ENCODE measurements at places on chromosomes 1 and 21.

GRCh38 chr1:161781995-161782394, 15.9 kb downstream of the ATF6 start:
- DNase-seq, result no peak

DNA sequence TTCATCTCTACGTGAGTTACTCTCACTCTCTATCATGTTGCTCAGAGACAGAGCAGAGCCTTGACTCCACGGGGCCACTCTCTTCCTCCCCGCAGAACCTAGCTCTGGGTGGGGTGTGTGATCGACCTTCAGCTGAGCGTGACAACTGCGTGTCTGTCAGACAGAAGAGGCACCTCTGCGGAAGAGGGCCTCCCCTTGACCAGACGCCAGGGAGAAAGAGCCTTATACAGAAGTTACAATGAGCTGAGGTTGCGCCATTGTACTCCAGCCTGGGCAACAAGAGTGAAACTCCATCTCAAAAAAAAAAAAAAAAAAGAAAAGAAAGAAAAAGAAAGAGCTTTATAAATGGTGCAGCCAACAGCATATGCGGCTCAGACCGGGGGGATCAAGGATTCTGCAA, 22.9 kb downstream of the SYT2 start:
- no peak for DNase-seq

- no peak for DNase-seq
Observed at GRCh38 chr1:245373131-245373530, 218.3 kb downstream of the KIF26B start.

DNA sequence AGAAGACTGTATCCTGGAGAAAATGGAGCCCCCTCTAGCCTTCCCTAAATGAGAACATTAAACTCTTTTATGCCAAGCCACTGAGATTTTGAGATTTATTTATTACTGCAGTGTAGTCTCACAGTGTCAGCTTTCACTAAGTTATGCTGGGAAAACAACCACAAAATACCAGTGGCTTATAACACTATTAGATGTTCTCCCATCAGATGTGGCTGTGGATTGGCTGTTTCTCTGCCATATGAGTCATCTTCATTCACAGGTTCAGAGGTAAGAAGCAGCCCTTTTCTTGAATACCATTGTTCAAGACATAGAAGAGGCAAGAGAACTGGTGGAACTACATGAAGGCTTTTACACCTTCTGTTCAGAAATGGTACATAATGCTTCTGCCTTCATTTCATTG, 32.1 kb upstream of the ST6GALNAC5 start:
- no peak for DNase-seq

- no peak for DNase-seq
Observed at GRCh38 chr21:44711327-44712202, at the start of gene TSPEAR. TSPEAR (minus strand) TSS chr21:44711572; CDS start chr21:44711514, 58 bp downstream.

- DNase-seq, result no peak
Observed at GRCh38 chr1:170711682-170712081, 47.8 kb downstream of the PRRX1 start.

DNA sequence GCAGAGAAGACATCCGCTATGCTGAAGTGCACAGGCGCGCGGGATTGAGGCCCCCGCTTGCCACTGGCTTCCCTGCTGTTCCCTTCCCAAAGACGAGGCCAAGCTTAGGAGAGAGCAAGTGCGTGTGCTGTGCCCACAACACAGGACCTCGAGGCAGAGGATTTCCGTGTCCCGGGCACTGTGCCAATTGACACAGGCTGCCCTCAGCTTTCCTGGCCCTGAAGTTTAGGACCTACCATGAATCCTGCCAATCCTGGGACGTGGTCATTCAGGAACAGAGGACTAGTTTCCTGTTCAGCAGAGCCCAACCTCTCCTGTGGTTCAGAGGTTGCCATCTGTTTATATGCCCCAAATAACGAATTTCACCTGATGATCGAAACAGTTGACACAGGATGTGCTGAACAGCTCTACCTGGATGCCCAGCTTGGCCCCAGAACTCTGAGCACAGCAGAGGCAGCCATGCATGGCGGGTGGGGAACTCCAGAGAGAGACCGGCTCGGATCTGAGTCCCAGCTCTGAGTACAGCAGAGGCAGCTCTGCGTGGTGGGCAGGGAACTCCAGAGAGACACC, 22.0 kb downstream of the SLC37A1 start:
- no peak for DNase-seq

DNA sequence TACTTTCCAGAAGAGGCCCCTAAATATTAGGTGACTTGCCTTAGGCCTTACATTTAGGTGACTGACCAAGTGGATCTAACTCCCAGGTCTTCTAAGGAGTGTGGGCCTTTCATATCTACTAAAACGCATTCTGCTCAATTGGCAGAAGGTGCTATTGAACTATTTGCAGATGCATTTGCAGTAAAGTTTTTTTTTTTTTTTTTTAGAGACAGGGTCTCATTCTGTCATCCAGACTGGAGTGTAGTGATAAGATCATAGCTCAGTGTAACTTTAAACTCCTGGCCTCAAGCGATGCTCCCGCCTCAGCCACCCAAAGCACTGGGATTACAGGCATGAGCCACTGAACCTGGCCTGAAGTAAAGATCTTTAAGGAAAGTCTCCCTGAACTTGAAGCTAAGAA, 13.0 kb upstream of the ACBD6 start:
- no peak for DNase-seq

DNA sequence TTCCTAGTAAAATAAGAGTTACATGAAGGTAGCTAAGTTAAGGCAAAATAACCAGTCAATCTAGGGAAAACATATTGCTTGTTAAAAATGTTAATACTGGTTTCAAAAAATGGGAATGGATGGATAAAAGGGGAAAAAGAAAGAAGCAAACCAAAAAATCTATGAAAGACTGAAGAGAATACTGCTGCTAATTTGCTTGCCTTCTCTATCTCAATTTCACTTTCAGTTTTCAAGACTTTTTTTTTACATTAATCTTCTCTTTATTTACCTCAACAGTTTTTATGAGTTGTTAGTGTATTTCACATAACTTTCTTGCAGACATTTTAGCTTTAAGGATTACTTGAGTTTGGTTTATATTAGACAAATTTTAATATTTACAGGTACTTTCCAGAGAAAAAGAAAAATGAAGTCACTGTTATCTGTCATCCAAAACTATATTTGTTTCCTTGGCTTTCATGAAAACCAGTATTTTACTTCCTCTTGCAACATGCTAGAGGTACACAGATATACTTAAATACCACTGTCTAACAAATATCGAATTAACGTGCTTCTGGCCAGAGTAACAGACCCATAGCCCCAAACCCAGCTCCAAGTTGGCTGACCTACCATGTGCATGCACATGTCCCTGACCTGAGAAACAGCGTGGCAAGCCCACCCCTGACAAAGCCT, 70.7 kb downstream of the COL24A1 start:
- DNase-seq, result no peak

DNA sequence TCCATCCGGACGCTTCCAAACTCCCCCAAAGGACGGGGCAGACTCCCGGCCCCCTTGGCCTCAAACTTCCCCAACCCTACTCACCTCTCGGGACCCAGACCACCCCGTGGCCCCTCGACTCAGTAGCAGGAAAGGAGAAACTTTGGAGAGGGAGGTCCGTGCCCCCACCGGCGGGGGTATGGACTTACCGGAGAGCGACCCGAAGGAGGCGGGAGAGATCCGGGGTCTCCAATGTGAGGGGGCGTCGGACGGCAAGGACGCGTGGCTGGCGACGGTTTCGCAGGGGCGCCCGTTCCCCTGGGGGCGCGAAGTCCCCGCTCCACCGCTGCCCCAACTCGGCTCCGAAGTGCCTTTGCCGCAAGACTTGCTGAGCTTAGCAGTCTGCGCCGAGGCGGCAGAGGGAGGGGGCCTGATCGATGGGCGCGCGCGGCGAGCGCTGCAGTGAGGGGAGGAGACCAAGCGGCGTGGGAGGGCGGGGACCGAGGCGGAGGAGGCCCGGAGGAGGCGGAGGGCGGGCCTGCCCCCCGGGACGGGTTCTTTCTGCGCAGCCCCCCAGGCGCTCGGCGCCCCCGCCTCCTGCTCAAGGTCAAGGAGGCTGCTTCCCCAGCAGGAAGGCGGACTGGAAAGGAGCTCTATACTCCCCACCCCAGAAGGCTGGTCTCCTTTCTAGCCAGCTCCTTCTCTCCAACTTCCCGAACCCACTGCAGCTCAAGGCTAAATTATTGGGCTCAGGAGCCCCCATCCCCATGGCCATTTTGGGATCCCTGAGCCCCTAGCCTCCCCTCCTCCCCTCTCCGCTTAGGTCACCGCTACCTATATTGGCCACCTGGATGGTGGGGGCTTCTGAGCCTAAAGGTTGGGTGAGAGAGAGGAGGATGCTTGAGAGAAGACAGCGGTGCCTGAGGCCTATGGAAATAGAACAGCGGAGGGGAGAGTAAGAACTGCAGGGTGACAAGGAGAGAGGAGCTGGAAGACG, at the start of gene SYT2:
TSS of gene SYT2 (minus strand) at position 385 of the 976 bp plus-strand sequence. CDS start 104,682 bp downstream, outside the sequence.
- peak; percentile 58 for DNase-seq

GRCh38 chr1:202578001-202578504, 132.2 kb downstream of the SYT2 start:
- no peak for DNase-seq

GRCh38 chr21:32184065-32184464, 94.8 kb downstream of the MIS18A start:
- no peak for DNase-seq

GRCh38 chr21:27807596-27807995, 840.7 kb upstream of the ADAMTS5 start:
- no peak for DNase-seq

DNA sequence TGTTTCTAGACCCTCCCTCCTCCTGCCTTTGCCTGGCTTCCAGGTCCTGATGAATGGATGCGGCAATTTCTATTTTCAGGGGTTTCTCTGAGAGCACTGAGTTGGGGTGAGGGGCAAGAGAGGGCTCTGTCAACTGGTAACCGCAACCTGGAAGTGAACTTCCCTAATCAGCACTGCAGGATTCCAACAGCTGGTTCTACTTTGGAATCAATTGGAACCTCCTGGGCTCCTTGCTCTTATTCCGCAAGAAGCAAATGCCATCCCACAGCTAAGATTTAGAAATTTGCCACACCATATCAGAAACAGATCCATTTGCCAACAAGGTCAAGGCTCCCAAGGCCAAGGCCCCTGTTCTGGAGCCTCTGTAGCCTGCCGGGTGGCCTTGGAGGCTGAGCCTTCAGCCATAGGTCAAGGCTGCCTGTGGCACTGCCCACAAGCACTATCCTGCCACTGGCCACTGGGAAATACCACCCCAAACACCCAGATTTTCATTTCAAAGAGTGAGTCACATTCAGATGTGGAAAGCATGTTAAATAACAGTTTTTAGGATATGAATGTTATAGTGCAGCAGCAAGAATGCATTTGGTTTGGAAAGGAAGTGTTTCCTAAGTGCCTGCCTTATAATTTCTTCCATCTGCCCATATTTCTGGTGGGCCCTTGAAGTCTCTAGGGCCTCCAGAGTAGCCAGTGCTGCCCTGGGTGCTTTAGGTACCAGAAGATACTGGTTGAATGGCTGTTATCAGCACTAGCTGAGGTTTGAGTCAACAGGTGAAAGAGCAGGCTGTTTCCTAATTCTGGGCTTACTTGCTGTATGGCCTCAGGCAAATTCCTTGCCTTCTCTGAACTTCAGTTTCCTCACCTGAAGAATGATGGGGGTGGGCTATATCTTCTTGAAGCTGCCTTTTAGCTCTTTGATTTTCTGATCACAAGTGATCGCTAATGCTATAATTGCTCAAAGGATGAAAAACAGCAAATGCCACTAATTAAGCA, 56.3 kb upstream of the JUN start:
- no peak for DNase-seq

- peak; percentile 77 for DNase-seq
Observed at GRCh38 chr1:237873487-237874211, 17.1 kb downstream of the ZP4 start.

DNA sequence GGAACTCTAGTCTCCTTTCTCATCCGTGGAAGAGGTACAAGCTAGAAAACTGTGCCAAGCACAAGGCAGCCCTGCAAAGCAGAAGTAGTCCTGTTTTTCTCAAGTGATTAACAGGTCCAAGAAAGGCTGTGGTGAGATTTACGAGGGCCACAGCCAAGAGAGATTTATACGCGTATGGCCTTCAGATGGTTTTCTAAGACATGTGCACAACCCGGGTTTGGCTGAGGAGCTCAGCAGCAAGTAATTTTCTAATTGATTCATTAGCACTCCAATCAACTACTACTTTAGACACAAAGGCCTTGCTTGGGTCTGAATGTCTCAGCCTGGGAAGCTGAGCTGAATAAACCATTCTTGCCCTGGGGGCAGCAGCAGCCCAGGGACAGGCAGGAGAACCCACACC, 55.8 kb downstream of the SSBP3 start:
- DNase-seq, result no peak

GRCh38 chr1:167532964-167533824, 14.9 kb upstream of the CD247 start:
- no peak for DNase-seq

- DNase-seq, result no peak
Observed at GRCh38 chr1:112729909-112730308, 14.8 kb upstream of the PPM1J start.

GRCh38 chr1:64946916-64947315, 19.4 kb downstream of the JAK1 start:
- no peak for DNase-seq

- DNase-seq, result no peak
Observed at GRCh38 chr1:61462628-61463027, 262.3 kb downstream of the TM2D1 start.

DNA sequence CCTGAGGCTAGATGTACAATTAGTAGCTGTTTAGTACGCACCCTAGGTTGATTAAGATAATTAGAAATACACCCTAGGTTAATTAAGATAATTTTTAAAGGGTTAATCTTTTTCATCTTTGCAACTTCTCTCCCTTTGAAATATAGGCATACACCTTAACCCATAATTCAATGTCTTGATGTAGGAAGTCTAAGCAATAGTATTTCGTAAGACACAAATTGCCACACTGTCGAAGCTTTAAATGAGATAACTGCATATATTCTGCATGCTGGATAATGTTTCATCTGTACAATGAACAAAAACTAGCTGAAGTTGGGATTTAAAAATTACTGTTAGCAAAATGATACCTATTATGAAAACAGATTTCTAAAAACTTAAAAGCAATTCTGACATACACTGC, 122.9 kb downstream of the EVI5 start:
- DNase-seq, result no peak

DNA sequence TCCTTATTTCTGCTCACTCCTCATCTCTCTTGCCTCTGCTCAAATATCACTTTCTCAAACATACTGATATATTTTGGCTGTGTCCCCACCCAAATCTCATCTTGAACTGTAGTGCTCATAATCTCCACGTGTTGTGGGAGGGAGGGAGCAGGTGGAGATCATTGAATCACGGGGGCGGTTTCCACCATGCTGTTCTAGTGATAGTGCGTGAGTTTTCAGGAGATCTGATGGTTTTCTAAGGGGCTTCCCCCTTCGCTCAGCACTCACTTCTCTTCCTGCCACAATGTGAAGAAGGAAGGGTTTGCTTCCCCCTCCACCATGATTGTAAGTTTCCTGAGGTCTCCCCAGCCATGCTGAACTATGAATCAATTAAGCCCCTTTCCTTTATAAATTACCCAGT, 26.6 kb downstream of the ZBTB8OS start:
- no peak for DNase-seq

All from NT2/D1 (cell line).